ENCODE measurements at places on chromosomes 2 and 18.
A peak's percentile ranks its signal among the peaks of the same experiment; 100 is the strongest.

GRCh38 chr18:56649996-56650395 is 1.2 kb upstream of the WDR7 start:
- no peaks in the 10 kb centered on the region for H3K27me3 ChIP-seq
- peaks cover 19% of the 10 kb centered on the region for H3K4me1 ChIP-seq
- no peak overlapping the region for H3K4me3 ChIP-seq

GRCh38 chr2:37326285-37326684 is 1.7 kb upstream of the PRKD3 start:
- peaks cover 25% of the 10 kb centered on the region for H3K4me1 ChIP-seq
- no peaks in the 10 kb centered on the region for H3K27me3 ChIP-seq
- H3K4me3 ChIP-seq = no peak overlapping the region
- H3K27ac ChIP-seq = no peak overlapping the region
- DNase-seq = no peak

GRCh38 chr2:101253013-101253702 is 472 bp downstream of the CNOT11 start:
- DNase-seq = peak; percentile 82
- H3K27ac ChIP-seq = peak overlapping the region; percentile 99
- H3K36me3 ChIP-seq = no peaks in the 10 kb centered on the region
- peak overlapping the region; percentile 91 for H3K4me3 ChIP-seq
- peaks cover 28% of the 10 kb centered on the region for H3K4me1 ChIP-seq

- no peak overlapping the region for H3K27ac ChIP-seq
- no peak for DNase-seq
- H3K4me3 ChIP-seq = no peak overlapping the region
- H3K4me1 ChIP-seq = no peaks in the 10 kb centered on the region
- no peaks in the 10 kb centered on the region for H3K27me3 ChIP-seq
- no peaks in the 10 kb centered on the region for H3K36me3 ChIP-seq
Measured at GRCh38 chr2:238420442-238420841, 6.3 kb upstream of the ASB1 start.

- H3K27me3 ChIP-seq = no peaks in the 10 kb centered on the region
- no peak for DNase-seq
Measured at GRCh38 chr2:8542381-8543059, 139.3 kb upstream of the ID2 start.

DNA sequence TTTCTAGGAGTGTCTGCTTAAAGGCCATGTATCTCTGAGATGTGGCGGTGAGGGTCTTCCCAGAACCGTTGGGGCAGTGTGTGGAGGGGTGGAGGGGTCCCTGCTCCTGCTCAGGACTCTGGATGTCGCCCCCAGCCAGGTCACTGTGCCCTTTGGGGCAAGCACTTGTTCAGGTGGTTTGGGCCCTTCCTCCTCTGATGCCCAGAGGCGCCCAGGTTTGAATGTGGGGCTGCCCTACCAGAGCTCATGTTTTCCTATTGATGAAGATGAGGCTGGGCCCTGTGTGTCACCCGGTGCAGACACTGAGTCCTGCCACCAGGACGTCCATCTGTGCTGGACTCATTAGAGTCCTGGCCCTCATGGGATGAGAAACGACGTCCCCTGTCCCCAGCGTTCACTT is 14.3 kb upstream of the PER2 start:
- H3K4me3 ChIP-seq = no peak overlapping the region
- no peak overlapping the region for H3K27ac ChIP-seq
- no peak for DNase-seq
- no peaks in the 10 kb centered on the region for H3K4me1 ChIP-seq
- no peaks in the 10 kb centered on the region for H3K27me3 ChIP-seq
- H3K36me3 ChIP-seq = no peaks in the 10 kb centered on the region

DNA sequence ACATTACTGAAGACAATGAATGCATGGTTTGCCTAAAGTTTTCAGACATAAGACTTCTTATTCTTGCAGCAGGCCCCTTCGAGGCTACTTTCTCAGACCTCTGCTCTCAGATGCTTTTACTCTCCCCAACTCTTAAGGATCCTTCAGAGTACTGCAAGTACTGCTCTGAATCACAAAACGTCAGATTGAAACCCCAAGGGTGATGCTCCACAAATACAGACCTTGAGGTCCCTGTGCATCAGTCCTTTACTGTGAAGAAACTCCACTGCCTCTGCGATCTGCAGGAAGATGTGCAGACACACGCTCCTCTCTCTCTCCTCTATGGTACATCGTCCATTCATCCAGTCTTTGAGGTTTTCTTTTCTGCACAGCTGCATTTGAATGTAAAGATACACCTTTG is 52.8 kb downstream of the EIF2AK3 start:
- H3K27me3 ChIP-seq = no peaks in the 10 kb centered on the region
- no peak overlapping the region for H3K4me3 ChIP-seq
- H3K27ac ChIP-seq = no peak overlapping the region
- peaks cover 12% of the 10 kb centered on the region for H3K36me3 ChIP-seq

DNA sequence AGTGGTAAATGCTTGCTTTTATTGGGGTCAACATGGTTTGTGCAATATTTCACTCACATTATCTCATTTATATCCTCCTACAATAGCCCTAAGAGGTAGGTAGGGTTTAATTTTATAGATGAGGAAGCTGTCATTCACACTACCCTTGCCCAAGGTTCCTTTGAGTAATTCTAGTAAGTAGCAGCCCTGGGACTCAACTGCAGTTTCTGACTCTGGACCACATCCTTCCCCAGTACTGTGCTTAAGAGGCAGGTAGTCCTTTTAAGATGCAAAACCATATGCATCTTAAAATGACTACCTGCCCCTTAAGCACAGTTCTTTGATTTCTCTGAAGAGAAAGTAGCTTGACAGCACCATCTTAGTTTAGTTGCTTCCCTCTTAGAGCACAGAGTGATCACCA is 15.7 kb upstream of the NT5C1B start:
- DNase-seq = no peak
- H3K4me3 ChIP-seq = no peak overlapping the region
- H3K27me3 ChIP-seq = no peaks in the 10 kb centered on the region
- no peaks in the 10 kb centered on the region for H3K4me1 ChIP-seq
- no peaks in the 10 kb centered on the region for H3K36me3 ChIP-seq

GRCh38 chr2:106124905-106125549 is 69.1 kb downstream of the UXS1 start:
- no peaks in the 10 kb centered on the region for H3K27me3 ChIP-seq
- H3K36me3 ChIP-seq = peaks cover 89% of the 10 kb centered on the region
- no peak overlapping the region for H3K4me3 ChIP-seq
- no peak for DNase-seq
- no peaks in the 10 kb centered on the region for H3K4me1 ChIP-seq

- H3K27me3 ChIP-seq = no peaks in the 10 kb centered on the region
- no peaks in the 10 kb centered on the region for H3K36me3 ChIP-seq
- no peaks in the 10 kb centered on the region for H3K4me1 ChIP-seq
Measured at GRCh38 chr18:44592639-44593038, 88.0 kb upstream of the SETBP1 start.

DNA sequence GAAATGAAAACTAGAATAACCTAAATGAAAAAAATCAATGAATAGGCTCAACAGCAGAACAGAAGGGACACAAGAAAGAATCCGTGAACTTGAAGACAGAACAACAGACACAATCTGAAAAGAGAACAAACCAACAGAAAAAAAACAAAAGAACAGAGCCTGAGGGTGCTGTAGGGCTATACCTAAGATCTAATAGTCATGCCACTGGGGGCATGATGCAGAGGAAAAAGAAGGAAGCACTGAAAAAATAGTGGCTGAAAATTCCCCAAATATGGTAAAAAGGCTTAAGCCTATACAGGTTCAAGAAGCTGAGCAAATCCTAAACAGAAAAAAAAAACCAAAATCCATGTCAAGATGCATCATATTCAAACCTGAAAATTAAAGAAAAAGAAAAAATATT is 50.3 kb downstream of the KANSL3 start:
- no peak overlapping the region for H3K27ac ChIP-seq
- H3K27me3 ChIP-seq = no peaks in the 10 kb centered on the region
- H3K4me3 ChIP-seq = no peak overlapping the region
- peaks cover 6% of the 10 kb centered on the region for H3K36me3 ChIP-seq

DNA sequence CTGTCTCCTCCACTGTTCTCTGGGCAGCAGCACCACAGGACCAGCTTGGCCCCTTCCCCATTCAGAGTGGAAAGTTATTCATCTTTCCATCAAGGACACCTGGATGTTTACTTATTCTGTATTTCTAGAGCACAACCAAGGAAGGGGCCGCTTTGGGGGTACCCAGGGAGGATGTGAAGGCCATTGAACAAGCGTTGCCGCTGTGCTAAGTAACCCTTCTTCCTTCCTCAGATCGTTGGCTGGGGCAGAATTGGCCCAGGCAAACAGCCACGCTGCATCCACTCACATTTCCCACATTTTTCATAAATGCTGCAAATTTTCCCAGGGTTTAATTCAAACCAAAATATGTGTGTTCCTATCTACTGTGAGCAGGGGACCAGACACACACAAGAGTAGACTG is 76.2 kb upstream of the NPAS2 start:
- no peak overlapping the region for H3K4me3 ChIP-seq
- peaks cover 5% of the 10 kb centered on the region for H3K27me3 ChIP-seq
- DNase-seq = no peak
- H3K4me1 ChIP-seq = no peaks in the 10 kb centered on the region
- no peak overlapping the region for H3K27ac ChIP-seq

DNA sequence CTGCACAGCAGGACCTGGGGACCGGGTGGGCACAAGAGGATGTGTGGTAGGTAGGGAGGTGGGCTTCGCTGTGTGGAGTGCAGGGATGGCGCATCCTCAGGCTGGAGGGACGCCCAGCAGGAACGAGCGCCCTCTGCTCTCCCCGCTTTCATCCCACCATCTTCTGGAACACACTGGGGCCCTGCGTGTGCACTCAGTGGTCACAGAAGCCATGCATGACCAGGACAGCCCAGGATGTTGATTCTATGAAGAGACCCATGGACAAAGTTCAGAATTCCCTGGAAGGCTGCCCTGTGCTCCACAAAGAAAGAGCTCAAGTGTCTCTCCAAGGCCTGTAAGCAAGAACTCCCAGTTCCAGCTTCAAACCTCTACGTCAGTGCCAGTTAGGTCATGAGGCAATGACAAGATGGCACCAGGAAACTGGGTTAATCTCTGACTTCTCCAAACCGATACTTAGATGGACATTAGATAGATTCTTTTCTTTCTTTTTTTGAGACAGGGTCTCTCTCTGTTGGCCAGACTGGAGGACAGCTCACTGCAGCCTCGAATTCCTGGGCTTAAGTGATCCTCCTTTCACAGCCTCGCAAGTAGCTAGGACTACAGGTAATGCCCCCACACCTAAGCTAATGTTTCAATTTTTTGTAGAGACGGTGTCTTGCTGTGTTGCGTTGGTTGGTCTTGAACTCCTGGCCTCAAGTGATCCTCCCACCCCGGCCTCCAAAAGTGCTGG is 3.4 kb downstream of the SLC66A2 start:
- no peak for DNase-seq
- H3K27ac ChIP-seq = no peak overlapping the region
- H3K27me3 ChIP-seq = no peaks in the 10 kb centered on the region
- H3K36me3 ChIP-seq = no peaks in the 10 kb centered on the region
- no peak overlapping the region for H3K4me3 ChIP-seq
- H3K4me1 ChIP-seq = peaks cover 19% of the 10 kb centered on the region

DNA sequence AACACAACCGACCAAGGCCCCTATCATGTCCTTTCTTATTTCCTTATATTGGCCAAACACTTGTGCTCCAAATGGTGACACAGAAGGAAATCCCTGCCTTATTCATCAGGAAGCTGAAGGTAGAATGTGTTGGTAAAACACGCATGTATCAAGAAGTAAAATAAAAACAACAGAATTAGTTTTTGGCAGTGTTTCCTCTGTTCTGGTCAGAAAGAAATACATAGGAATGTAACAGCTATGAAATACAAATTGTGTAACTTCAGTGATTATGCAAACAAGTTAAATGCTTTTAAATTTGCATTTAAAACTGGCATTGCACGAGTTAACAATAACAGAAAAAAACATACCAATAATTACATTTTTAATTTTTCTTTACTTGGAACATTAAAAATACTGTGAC is 19.3 kb downstream of the ST6GAL2 start:
- no peaks in the 10 kb centered on the region for H3K4me1 ChIP-seq
- no peaks in the 10 kb centered on the region for H3K27me3 ChIP-seq
- DNase-seq = no peak
- H3K4me3 ChIP-seq = no peak overlapping the region

GRCh38 chr18:31998880-31999412 is 19.7 kb upstream of the RNF125 start:
- no peaks in the 10 kb centered on the region for H3K4me1 ChIP-seq
- H3K4me3 ChIP-seq = no peak overlapping the region
- DNase-seq = no peak

GRCh38 chr18:62717169-62717924 is 2.0 kb downstream of the PHLPP1 start:
- H3K4me3 ChIP-seq = peak overlapping the region; percentile 57
- H3K27me3 ChIP-seq = no peaks in the 10 kb centered on the region
- H3K27ac ChIP-seq = peak overlapping the region; percentile 48
- H3K36me3 ChIP-seq = no peaks in the 10 kb centered on the region
- H3K4me1 ChIP-seq = peaks cover 12% of the 10 kb centered on the region

GRCh38 chr2:196502386-196502785 is 137.1 kb upstream of the CCDC150 start:
- no peak overlapping the region for H3K4me3 ChIP-seq
- H3K4me1 ChIP-seq = no peaks in the 10 kb centered on the region
- no peaks in the 10 kb centered on the region for H3K27me3 ChIP-seq
- no peaks in the 10 kb centered on the region for H3K36me3 ChIP-seq
- DNase-seq = no peak
- no peak overlapping the region for H3K27ac ChIP-seq

DNA sequence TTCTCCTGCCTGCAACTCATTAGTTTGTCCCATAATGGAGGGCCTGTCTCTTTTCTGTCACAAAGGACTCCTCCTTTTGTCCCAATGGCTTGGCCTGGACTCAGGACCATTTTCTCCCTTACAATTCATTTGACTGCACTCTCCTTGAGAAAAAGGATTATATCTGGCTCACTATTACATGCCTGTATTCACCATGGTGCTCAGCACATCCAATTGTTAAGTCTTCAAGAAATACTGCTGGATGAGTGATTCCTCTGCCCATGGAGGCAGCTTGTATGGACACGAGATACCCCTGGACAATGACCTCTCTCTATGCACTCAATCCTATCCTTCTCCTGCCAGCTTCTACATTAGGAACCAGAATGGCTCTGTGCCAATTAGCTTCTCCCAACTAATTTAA is 47.0 kb downstream of the CHST9 start:
- H3K27ac ChIP-seq = no peak overlapping the region
- DNase-seq = no peak
- no peaks in the 10 kb centered on the region for H3K27me3 ChIP-seq
- H3K4me1 ChIP-seq = no peaks in the 10 kb centered on the region

DNA sequence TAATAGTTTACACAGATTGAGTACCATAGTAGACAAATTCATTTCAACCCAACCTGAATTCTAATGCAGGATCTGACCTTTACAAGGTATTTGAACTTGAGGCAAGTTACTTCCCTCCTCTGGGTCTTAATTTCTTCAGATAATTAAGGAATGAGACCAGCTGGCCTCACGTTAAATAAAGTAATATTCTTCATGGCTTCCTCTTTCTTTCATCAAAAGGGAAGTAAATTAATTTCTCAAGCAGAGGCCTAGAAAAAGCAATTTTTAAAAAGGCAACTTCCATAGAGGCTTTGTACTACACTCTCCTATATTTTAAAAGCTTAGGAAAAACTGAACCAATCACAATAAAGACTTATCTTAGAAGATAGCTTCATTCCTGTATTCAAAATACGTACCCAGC is 109.2 kb downstream of the EXOC6B start:
- H3K4me3 ChIP-seq = no peak overlapping the region
- H3K27me3 ChIP-seq = no peaks in the 10 kb centered on the region
- no peak for DNase-seq
- H3K4me1 ChIP-seq = no peaks in the 10 kb centered on the region
